Nucleus accumbens (tissue), 56 donors: ENCODE measurements at places on chromosomes 11 and 22.

- DNase-seq, result peak; percentile 69
These were observed 142.9 kb downstream of the CRYBB2 start for GRCh38 chr22:25362215-25362882.

DNA sequence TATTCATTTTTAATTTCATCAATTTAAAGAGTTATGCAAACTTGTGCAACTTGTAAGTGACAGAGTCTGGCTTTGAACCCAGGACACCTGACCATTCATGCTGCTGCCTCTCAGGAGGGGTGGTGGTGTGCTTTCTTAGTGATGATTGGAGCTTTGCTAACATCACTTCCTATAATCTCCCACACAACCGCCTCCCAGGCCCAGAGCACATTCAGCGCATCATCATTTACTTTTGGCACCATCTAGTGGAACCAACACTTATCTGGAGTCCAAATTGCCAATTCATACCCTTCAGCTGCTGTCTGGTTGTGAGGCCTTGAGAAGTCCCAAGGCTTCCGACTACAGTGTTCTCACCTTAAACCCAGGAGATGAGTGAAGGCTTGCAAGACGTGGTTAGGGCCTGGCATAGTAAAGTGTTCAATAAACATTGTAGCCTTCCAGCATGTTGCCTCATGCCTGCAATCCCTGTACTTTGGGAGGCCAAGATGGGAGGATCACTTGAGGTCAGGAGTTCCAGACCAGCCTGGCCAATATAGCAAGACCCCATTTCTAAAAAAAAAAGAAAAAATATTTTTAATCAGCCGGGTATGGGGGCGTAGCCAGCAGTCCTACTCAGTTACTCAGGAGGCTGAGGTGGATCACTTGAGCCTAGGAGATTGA lies 1.1 kb upstream of the TTLL1 start:
- DNase-seq, result peak; percentile 2

DNA sequence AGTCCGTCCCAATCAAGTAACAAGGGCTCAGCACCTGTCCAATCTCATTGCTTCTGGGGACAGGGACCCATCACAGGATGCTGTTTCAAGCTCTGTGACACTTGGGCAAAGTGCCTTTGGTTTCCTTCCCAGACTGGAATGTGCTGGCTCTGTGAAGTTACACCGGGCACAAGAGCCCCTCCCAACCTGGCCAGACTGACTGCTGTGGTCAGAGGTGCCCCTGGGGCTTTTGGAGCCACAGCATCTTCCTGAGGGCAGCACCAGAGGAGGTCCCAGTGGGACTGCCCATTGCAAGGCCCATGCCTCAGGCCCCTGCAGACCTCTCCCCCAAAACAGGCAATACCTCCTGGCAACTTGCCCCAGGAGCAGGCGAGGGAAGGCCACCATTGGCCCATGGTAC lies 155.2 kb upstream of the GRK3 start:
- DNase-seq, result no peak

DNA sequence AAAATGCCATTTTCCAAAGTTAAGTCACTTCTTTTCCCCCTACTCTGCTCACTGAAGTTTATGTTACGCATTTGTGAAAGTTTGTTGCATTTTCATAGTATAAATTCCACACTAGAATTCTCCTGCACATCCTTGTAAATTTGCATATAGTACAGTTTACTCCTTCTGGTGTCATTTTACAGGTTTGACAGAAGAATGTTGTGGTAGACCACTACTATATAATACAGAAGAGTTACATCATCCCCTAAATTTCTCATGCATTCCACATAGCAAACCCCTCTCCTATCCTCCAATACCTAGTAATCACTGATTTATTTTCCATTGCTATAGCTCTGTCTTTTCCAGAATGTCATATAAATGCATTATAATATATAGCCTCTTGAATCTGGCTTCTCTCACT lies 64.5 kb downstream of the CCDC73 start:
- DNase-seq, result no peak

DNA sequence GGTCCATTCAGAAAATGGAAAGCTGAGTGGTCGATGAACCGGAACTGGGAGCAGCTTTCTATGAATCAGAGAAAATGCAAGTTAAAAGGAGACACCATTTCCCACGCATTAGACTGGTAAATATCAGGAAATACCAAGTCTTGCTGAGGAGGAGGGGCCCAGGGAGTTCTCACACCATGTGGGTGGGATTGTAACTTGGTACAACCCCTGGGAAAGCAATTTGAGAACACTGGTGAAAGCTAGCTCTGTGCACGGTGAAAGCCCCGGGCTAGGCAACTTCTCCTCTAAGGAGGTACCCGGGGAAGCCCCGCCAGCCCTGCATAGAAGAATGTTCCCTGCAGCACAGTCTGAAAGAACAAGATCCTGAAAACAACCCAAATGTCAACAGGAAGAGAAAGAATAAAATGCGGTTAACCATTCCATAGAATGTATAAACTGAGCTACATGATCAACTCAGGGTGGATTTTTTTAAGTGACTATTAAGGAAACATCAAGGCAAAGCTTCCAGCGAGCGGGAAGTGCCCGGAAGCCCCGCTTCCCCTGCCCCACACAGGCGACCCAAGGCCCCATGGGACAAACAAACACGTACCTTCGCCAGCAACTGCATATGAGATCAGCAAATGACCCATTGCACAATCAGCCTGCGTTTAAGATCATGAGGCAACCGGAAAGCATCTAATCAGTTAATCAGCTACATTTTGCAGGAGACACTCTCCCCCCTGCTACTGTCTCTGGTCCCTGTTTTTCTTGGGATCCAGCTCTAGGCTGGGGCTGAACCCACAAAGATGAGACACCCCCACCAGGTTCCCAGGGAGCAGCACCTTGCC lies 11.3 kb downstream of the SHANK2 start:
- DNase-seq, result no peak

- no peak for DNase-seq
These were observed 85.5 kb upstream of the WNT11 start for GRCh38 chr11:76291576-76292526.

DNA sequence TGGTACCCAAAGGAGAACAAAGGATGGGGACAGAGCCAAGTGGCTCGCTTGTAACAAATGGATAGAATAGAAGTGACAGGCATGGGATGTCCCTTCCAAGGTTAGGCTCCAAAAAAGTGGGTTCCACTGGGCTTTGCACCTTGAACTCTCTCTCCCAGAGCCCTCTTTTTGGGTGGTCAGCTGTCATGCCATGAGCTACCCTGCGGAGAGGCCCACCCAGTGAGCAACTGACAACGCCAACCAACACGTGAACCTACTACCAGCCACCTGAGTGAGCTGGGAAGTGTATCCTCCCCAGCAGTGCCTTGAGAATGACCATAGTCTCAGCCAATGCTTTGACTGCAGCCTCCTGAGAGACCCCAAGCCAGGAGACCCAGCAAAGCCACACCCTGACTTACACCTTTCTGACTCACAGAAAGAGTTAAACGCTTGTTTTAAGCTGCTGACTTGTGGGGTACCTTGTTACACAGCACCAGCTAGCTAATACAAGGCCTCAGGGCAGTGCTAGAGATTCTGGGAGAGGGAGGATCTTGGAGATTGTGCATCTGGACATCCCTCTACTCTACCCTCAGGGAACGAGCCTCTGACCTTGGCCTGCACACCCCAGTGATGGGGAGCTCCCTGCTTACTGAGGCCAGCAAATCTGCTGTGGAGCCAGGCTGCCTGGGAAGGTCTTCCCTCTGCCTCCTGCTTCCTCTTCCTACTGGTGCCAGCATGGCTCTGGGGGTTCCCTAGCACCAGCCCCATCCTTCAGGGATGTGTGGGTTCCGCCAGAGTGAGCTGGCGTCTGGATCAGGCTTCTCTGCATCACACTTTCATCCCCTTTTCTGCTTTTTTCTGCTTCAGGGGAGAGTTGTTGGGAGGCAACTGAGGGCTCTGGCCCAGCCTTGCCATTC lies 29.1 kb upstream of the RFPL3 start:
- DNase-seq, result no peak

DNA sequence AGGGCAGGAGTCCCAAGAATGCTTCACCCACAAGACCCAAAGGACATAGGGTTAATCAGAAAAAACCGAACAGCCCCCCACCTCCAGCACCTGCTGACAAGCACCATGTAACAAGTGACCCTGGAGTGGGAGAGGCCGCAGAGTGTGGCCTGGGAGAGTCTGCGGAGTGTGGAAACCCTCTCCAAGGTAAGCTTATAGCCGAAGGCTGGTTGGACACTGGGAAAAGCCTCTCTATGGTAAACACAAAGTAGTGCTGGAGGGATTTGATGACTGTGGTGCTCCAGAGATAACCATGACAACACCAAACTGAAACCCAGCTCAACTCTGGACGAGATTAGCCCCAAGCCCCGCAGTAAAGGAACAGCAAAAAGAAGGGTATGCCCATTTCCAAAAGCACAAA lies 19.2 kb downstream of the ASCL2 start:
- no peak for DNase-seq

DNA sequence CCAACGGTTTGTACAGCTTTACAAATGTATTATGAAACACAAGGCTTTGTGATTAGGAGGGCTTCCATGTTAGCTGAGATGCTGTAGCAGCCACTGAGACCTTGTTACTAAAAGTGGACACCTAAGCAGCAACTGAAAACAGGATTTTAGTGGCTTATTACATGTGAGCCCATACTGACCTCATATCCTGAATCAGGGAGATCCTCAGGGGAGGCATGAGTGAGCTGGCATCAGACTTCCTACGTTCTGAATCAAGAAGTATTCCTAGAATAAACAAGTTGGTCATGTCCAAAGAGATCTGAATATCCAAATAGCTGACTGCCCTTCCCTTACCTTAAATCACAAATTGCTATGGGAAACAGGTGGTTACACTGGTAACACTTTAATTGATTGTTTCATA lies 59.1 kb upstream of the SCUBE2 start:
- no peak for DNase-seq

GRCh38 chr11:126896025-126896424 lies 104.5 kb downstream of the KIRREL3 start:
- DNase-seq, result no peak

- no peak for DNase-seq
These were observed 2190.5 kb upstream of the RAG2 start for GRCh38 chr11:38788561-38788960.

GRCh38 chr11:11787305-11788062 lies 54.3 kb upstream of the USP47 start:
- peak; percentile 78 for DNase-seq

GRCh38 chr22:36009085-36009484 lies 19.5 kb downstream of the RBFOX2 start:
- DNase-seq, result no peak

DNA sequence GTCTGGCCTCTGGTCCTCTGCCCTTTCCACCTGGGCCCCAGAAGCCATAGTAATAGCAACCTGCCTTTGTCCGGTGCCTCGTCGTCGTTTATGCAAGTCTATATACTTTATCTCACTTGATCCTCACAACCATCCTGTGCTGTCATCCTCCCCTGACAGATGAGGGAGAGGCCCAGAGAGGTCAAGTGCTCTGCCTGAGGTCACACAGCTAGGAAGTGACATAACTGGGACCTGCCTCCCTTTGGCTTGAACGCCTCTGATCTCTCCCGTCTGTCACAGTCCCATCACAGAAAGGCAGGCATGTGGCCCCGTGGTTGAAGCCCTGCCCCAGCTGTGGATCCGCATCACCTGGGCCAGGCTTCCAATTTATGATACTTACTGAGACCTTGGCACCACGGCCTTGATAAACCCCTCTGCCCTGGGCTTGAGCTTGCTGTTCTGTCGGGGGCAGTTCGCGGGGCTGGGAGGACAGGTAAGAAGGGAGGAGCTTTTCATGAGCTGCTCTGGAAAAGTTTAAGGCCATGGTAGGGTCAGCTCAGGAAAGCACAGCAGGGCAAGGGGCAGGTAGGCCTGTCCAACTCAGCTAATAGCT lies 247.0 kb downstream of the ST3GAL4 start:
- no peak for DNase-seq

- DNase-seq, result no peak
These were observed 26.0 kb upstream of the HORMAD2 start for GRCh38 chr22:30054067-30054763.

DNA sequence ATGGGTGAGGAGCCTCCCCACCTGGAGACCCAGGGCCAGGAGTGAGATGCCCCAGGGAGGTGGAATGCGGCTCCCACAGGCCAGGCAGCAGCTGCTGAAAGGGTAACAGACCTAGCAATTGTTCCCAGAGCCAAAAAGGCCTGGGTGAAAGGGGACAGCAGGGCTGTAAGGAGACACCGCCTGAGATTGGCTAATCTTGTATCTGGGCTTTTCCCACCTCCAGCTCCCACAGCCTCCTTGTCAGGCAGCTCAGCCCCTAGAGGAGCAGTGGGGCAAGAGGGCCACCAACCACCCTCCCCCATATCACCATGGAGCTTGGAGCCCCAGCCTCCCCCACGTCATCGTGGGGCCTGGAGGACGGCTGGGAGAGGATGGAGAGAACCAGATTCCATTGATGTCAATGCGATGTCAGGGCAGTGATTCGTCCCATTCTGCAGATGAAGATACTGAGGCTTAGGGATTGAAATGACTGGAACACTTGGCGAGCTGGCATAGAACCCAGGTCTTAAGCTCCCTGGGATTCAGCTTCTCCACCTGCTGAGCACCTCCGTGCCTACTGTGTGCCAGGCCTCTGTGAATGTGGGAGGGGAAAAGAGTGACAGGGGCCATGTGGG lies 2.9 kb upstream of the MGAT3 start:
- DNase-seq, result no peak

DNA sequence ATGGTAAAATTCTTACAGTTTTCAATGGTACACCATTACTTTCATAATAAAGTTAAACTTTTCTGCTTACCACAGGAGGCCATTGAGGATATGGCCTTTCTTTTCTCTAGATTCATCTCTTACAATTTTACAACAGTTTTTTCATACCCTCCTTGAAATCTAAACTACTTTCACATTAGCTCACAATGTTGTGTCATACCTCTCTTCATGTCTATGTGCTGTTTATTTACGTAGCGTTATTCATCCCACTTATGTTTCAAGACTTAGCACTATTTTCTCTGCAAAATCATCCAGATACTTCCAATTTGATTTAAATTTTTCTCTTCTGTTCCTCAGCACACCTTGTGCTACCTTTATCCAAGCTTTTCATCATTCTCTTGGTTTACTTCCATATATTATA lies 123.3 kb downstream of the METTL15 start:
- no peak for DNase-seq

GRCh38 chr22:38953577-38954413 lies 3.6 kb upstream of the APOBEC3A start:
- no peak for DNase-seq

GRCh38 chr11:27281740-27282590 lies 81.0 kb downstream of the CCDC34 start:
- no peak for DNase-seq

DNA sequence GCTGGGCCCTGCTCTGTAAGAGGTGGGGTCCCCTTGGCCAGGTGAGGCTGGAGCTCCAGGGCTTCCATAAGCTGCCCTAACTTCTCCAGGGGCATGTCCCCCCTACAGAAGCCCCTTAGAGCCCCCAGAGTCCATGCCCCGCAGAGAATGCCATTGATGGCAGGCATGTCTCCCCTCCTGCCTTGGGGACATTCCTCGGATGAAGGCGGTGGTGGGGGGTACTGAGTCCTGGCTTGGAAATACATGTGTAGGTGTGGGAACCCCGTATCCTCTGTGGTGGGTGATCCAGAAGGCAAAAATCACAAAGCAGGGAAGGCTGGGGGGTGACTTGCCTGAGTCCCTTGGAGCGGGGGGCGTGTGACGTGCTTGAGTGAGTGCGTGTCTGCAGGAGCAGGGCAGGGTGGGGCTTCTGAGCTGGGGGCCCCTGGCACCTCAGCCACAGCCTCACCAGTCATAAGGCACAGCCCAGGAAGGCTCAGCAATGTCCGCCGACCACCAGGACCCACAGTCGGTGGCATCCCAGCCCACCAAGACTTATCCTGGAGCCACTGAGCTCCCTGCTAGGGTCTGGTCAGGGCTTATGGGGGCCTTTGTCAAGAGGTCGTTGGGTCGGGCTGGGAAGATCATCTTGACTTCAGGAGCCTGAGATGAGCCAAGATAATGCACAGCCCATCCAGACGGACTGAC lies 69.8 kb upstream of the KCNQ1OT1 start:
- DNase-seq, result no peak

GRCh38 chr11:34744511-34744910 lies 123.6 kb downstream of the EHF start:
- DNase-seq, result no peak
